Stimulated activated CD8-positive, alpha-beta memory T cell treated with anti-CD3 and anti-CD28 coated beads, Interleukin-15, amount 100 ng/mL, for 4 hours (primary cell): ENCODE measurements at places on chromosomes 2 and 18.

DNA sequence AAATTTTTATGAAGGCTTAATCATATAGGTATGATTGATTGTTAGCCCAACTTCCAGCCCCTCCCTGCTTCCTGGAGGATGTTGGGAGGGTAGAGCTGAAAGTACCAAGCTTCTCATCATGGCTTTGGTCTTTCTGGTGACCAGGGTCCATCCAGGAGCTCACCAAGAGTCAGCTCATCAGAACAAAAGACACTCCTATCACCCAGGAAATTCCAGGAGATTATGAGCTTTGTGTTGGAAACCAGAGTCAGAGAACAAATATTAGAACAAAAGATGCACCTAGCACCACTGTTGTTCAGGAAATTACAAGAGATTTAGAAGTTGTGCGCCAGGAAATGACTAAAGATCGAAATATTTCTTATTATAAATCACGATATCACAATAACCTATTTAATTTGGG, 119.9 kb upstream of the THUMPD2 start:
- no peak for DNase-seq

GRCh38 chr2:181420259-181421130, 36.7 kb upstream of the ITGA4 start:
- no peak for DNase-seq

GRCh38 chr2:132279344-132279743, 117.6 kb upstream of the ANKRD30BL start:
- DNase-seq, result no peak

- no peak for DNase-seq
These were observed 10.5 kb upstream of the NOL10 start for GRCh38 chr2:10700078-10700803.

DNA sequence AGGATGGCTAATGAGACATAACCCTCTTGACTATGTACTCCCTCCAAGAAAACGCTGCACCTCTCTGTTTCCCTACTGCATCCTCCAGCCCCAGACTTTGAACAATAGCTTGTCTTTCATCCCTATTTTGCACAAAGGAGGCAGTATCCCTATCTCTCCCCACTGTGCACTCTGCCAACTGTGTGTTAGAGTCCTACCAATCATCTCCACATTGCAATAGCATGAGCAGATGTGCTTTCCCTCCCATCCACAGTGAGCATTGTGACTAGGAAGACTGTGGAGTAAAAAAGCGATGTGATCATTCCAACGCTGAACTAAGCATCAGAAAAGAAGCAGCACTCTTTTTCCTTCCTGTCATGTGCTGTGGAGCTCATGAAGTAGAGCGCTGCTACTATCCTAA, 206.3 kb upstream of the GULP1 start:
- DNase-seq, result no peak

DNA sequence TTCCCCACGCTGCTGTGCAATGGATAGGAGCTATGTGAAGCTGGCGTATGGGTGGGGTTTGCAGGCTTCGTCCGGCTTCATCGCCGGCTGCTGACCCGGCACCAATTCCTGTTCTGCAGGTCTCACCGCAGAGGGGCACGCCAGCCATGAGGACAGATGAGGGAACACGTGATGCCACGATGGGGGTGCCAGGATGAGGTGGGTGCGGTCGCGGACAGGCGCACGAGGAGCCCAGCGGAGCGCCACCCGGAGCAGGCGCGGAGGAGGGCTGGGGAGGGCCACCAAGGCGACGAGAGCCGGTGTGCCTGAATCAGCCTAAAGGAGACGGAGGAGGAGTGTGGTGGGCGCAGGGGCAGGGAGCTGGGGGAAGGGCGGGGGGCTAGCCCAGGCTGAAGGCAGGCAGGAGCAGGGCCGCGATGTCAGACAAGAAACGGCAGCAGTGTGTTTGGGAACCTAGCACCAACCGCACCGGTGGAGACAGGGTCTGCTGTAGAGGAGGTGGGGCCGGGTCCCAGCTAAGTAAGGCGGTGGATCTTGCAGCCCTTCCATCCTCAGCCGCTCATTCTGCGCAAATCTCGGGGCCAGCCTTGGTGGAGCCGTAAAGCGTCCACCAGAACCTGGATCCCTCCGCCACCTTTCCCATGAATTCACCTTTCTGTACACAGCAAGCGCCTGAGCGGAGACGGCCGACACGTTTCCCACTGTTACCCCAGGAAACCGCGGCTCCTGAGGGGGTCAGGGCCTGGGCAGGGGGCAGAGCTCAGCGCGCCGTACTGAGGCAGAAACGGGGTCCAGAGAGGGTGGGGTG, 17.0 kb upstream of the CD8A start:
- no peak for DNase-seq

GRCh38 chr2:241849616-241850543, 8.8 kb downstream of the PDCD1 start:
- DNase-seq, result no peak

- no peak for DNase-seq
These were observed 203.7 kb downstream of the SETBP1 start for GRCh38 chr18:44884431-44884830.

DNA sequence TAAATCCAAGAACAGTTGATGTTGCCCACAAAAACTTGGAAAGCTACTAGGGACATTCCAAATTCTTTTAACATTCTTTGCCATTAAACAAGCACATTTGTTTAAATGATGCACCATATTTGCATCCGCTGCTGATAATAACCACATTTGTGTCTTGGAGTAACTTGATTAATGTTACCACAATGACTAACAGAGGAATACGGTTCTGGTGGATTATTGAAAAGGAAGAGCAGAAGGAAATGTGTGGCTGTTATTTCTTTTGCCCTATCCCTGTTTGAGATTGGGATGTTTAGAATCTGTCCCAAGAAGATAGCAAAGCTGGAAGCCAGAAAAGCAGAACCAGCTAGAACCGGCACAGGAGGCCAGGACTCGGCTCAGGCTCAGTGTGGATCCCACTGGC, 39.2 kb upstream of the RASGRP3 start:
- DNase-seq, result no peak

- no peak for DNase-seq
These were observed 148.8 kb downstream of the INO80D start for GRCh38 chr2:205937211-205937610.

DNA sequence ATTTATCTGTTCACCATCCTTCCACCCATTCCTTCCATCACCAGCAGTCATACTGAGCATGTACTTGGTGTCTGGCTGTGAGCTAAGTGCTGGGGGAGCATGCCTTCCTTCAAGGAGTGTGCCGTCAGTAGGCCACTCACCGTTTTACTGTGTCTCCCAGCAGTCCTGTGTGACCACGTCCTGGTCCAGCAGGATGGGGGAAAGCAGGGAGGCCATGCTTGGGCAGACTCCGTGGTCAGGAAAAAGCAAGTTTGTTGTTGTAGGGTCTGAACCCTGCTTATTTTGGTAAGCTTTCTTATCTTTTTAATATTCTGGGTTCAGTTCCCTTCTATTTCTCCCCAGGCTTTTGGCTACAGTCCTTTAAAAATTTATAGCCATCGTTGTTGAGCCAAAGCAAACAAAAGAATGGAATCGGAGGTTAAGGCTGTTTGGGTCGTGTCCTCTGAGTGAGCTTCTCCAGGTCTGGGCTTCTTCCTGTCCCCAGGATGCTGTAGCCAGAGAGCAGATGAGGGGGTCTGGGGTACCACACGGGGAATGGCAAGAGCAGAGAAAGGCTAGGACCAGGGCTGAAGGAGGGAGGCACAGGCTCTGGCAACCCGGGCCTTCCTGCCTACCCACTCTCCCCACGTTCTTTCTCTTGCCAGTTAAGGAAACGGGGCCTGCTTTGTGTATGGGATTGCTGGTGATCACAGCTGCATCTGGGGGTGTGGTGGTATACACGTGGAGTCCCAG, 13.5 kb downstream of the SLC30A3 start:
- DNase-seq, result no peak

DNA sequence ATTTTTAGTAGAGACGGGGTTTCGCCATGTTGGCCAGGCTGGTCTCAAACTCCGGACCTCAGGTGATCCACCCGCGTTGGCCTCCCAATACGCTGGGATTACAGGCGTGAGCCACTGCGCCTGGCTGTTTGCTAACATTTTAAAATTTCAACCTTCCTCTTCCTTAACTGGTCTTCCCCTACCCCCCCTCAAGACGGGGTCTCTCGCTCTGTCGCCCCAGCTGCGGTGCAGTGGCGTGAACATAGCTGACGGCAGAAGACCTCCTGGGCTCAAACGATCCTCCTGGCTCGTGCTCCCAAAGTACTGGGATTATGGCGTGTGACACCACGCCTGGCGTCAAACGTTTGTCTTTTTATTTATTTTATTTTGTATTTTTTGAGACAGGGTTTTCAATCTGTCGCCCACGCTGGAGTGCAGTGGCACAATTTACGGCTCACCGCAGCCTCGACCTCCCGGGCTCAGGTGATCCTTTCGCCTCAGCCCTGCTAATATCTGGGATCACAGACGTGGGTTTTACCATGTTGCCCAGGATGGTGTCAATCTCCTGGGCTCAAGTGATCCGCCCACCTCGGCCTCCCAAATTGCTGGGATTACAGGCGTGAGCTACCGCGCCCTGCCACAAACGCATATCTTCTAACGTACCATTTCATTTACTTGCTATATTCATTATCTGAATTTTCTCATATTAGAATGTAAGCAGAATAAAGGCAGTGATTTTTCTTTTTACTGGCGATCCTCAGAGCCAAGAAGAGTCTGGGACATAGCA, 984 bp upstream of the MSH2 start:
- no peak for DNase-seq

GRCh38 chr18:44054514-44054913, 626.2 kb upstream of the SETBP1 start:
- DNase-seq, result no peak

GRCh38 chr18:808502-808901, 3.5 kb downstream of the YES1 start:
- DNase-seq, result no peak

DNA sequence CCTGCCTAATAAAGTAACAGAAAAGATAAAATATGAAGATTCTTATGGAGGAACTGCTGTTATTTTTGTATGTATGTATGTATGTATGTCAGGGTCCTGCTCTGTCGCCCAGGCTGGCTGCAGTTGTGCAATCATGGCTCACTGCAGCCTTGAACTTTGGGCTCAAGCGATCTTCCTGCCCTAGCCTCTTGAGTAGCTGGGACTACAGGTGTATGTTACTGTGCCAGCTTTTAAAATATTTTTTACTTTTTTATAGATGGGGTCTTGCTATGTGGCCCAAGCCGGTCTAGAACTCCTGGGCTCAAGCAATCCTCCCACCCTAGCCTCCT, 26.7 kb downstream of the ANKRD29 start:
- DNase-seq, result no peak

- DNase-seq, result no peak
These were observed 19.5 kb downstream of the CNOT11 start for GRCh38 chr2:101272045-101272784.

- DNase-seq, result no peak
These were observed 279.4 kb upstream of the NXPH2 start for GRCh38 chr2:139059617-139060016.

- DNase-seq, result no peak
These were observed 128.4 kb downstream of the IRS1 start for GRCh38 chr2:226671141-226671676.

- DNase-seq, result no peak
These were observed 83.9 kb upstream of the YWHAQ start for GRCh38 chr2:9714630-9715214.

- no peak for DNase-seq
These were observed 199.3 kb upstream of the MYT1L start for GRCh38 chr2:2530334-2530733.

GRCh38 chr2:219658196-219658846, 30.9 kb downstream of the SLC4A3 start:
- no peak for DNase-seq

DNA sequence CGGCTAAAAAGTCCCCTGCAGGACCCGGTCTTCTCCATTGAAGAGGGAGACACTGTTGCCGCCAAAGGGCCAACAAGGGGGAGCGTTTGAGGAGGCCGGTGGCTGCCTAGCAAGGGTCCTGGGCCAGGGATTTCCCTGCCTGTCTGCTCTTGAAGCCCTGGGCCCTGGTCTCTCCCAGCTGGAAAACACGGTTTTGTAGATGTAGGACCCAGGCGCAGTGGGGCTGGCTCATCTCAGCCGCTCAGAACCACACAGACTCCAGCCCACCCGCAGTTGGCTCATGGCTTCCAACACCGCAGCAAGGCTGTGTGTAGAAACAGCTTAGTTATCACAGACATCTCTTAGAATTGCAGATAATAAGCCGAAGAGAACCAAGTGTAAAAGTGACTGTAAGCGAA, 57.1 kb upstream of the TWIST2 start:
- DNase-seq, result no peak

GRCh38 chr2:42435628-42436027, 58.2 kb downstream of the KCNG3 start:
- DNase-seq, result no peak

- DNase-seq, result no peak
These were observed 91.1 kb downstream of the ACTR3 start for GRCh38 chr2:113980946-113981345.

DNA sequence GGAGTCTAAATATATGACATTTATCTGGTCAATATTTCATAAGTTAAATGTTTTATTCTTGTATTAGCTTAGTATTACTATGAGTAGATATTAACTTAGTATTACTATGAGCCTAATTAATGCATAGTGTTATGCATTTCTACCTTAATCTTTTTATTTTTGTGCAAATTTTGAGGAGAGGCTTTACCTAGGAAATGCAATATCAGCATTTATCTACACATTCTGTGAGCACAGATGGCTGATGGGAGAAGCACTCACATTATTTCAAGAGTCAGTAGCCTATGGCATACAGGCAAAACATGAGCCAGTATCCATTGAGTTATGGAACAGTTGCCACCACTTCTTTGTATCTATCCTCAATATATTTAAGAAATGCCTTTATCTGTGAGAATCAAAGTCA, 404.6 kb upstream of the KCNJ3 start:
- no peak for DNase-seq

DNA sequence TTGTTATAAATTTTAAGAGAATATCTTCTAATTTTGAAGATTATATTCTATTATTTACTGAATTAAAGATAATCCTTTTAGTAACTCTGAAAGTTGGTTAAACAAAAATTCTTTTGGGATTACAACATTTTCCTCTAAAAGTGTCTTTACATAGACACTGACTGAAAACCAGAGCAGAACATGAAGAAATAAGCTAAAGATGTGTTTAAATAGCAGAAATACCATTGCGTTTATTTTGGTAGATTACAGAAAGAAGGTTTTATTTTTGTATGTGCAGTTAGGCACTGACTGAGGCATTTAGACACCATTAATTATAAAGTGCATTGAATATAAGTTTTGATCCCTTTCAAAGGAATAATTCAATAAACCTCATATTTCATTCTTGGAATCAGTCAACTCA, 13.5 kb upstream of the NPC1 start:
- DNase-seq, result no peak

DNA sequence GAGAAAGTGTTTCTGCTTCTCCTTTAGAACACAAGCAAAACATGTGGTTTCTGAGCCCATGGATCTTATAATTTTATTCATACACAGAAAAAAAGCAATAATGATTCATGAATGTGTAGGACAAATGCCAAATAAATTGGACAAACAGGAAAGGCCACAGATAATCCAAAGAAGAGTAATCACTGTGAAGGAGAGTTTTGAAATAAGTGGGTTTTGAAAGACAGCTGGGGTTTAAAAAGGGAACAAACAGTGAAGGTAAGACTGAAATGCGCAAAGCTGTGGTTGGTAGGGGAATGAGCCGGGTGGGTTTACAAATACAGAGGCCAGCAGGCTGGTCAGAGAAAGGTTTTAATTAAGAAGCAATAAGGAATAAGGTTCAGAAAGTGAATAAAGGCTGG, 50.0 kb upstream of the MBOAT2 start:
- DNase-seq, result no peak

GRCh38 chr2:84880645-84881521, at the start of gene TRABD2A:
Gene TRABD2A (minus strand): TSS chr2:84881084. CDS start chr2:84881039, 45 bp downstream.
- peak; percentile 34 for DNase-seq
